ENCODE measurements at places on chromosomes 3 and 15.

DNA sequence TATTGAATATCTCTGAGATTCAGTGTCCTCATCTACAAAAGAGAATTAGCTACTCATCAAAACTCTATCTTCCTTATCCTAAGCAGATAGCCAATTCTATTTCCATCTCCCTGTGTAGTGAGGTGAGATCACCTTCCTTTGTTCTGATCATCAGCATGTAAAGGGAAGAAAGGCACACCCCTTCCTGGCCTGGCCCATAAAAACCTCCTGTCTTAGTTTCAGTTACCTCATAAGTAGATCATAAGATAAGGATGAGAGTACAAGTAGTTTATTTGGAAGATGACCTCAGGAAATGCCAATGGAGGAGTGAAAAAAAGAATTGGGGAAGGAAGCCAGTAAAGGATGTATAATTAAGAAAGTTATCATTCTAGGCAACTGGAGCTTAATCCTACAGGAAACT lies 114.5 kb upstream of the GADL1 start:
- DNase-seq = no peak

- no peak for DNase-seq
Observed at GRCh38 chr3:171129827-171130226, 103.3 kb upstream of the SLC2A2 start.

DNA sequence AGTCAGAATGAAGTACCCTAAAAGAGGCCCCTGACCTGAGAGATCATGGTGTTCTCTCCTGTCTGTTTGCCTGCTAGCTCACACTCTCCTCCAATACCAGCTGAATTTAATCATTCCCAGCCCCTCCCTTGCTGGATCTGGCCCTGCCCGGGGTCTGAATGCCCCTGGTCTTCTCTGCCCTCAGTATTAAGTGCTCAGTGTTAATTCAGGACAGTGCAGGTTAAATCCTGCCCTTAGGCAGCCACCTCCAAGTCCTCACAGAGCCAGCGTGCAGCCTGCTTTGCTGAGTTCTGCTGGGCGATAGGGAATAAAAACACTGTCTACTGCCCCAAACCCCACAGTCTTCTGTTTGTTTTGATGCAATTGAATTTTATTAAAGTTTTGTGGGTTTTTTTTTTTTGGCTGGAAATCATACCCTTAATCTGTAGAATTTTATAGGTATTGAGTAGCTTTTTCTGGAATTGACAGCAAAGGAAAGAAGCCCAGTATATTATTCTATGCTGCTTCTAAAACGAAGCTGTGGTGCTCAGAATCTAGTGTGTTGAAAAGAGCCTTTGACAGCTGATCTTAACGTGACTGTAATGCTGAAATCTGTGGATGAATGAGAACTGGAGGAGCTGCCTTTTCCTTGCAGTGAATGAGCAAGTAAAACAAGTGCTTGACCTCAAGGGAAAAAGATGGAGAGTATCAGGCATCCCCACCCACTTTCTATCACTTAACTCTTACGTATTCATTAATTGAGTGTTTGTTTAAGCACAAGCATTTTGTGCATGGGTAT lies 12.3 kb upstream of the BDH1 start:
- no peak for DNase-seq

DNA sequence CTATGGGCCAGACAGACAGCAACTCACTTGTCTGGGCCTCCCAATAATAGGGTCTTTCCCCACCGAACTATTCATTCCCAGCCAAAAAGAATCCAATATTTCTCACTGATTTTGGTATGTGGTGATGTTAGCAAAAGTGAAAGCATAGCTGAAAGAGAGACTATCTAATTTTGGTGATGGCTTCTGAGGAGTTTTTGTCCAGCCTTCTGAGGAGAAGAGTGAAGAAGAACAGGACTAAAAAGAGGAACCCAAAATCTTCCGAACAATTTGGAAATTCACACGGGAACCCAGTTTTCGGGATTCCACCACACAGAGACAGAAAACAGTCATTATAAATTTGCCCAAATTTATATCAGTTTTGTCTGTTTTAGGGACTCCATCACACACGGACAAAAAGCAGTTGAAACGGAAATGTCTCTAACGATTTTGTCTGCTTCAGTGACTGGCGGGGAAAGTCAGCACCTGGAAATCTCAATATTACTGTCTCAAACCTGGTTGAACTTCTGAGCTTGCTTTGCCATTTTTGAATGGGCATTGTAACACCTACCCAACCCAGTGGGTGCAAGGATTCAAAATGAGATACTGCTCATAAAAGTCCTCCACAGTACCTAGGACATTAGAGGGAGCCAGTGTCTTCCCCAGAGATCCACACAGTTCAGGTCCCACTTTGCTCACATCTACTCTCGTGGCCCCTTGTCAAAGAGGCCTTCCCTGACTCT lies 9.1 kb downstream of the CD80 start:
- DNase-seq = no peak

GRCh38 chr3:98545940-98546339 lies 14.2 kb downstream of the GPR15 start:
- no peak for DNase-seq

- no peak for DNase-seq
Observed at GRCh38 chr3:64455351-64455750, 230.1 kb upstream of the PRICKLE2 start.

DNA sequence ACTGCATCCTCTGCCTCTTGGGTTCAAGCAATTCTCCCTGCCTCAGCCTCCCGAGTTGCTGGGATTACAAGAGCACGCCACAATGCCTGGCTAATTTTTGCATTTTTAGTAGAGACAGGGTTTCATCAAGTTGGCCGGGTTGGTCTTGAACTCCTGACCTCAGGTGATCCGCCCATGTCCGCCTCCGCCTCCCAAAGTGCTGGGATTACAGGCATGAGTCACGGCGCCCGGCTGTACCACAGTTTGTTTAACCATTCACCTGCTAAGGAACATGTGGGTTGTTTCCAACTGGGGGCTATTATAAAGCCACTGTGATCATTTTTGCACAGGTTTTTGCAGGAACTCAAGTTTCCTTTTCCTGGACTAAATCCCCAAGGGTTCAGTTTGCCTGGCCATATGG lies 123.2 kb upstream of the RAP2B start:
- no peak for DNase-seq

GRCh38 chr15:29570948-29571791 lies 251.1 kb downstream of the TJP1 start:
- DNase-seq = no peak

DNA sequence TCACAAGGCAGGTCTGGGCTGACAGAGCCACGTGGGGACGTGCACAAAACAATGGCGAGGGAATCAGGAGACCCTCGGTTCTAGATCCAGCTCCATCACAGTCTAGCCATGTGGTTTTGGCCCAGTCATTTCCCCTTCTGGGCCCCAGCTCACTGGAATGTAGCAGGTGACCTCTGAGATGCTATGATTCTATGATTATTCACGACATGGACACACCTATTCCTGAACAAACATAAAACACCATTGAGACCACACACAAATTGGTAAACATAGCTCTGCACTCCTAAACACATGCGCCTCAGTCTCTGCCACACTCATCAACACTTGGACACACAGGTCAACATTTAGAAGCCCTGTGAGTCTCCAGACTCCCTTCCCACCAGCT lies 9.0 kb downstream of the IGDCC4 start:
- DNase-seq = no peak

- no peak for DNase-seq
Observed at GRCh38 chr3:27681249-27681748, 40.8 kb downstream of the EOMES start.
